Activated T-helper 2 cell treated with anti-CD3 and anti-CD28 coated beads, Interferon-gamma antibody, Interleukin-2, Interleukin-4, amounts not matched to agents 10 μg/mL and 5 μg/mL and 100 μg/mL, durations not matched to agents 14 hours and 24 hours and 36 hours (primary cell): ENCODE measurements at places on chromosomes 16 and 17. TPM values are rescaled to one million over a fixed set of nuclear protein-coding genes. Genes with fewer than 3 reads are reported as not detected.

AXIN2 gene
- total RNA-seq, result 6.8 and 7.4 TPM in 2 replicates

EVPL gene
- total RNA-seq, result 0.02 TPM in 1 of 2 replicates, not detected in the other

MEFV gene
- total RNA-seq, result 0.18 TPM in 1 of 2 replicates, not detected in the other

SSTR5 gene
- not detected in 2 replicates for total RNA-seq

TERB1 gene
- total RNA-seq, result 0.34 TPM in 1 of 2 replicates, not detected in the other

TMEM101 gene
- 29.5 and 29.9 TPM in 2 replicates for total RNA-seq

FTO gene
- 62.1 and 62.7 TPM in 2 replicates for total RNA-seq

KRT20 gene
- total RNA-seq, result not detected in 2 replicates

MAF gene
- 73.6 and 74.2 TPM in 2 replicates for total RNA-seq

DNA sequence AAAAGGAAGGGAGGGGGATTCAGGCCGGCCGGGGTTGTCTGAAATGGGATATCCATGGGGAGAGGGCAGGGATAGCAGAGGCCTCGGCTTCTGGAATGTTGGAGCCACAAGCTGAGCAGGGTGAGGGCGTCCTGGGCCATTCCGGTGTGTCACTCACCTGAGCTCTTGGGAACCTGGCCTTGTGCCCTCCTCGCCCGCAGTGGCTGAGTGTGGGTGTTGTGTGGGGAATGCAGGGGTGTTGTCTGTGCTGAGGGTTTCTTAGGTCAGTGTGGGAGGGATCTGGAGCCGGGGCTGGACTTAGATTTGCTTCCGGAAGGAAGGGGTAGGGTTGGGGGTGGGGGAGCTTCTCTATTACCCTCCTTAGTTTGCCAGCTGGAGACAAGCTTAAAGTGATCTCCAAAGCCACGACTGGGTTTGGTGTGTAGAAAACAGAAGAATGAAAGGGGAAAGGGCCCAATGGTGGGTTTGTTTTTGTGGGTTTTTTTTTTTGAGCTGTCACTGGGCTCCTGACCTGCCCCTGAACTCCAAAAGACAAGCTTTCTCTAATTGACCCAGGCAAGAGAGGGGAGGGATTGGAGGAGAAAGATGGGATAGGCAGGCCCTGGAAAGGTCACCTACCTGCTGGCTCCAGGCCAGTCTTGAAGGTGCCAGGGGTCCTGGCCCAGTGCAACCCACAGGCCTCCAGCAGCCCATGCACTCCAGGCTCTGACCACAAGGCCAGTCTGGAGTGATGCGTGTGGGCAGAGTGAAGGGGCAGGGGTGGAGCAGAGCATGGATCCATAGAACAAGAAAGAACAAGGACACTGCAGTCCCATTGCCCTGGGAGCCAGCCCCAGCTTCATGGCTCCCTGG, at the start of gene SULT1A2:
SULT1A2 (minus strand) TSS at position 211 of the 852 bp plus-strand sequence. CDS start 1,120 bp downstream, outside the sequence.
- H3K27me3 ChIP-seq, result no peaks in the 10 kb centered on the region
- no peaks in the 10 kb centered on the region for H3K4me1 ChIP-seq
- peaks cover 1% of the 10 kb centered on the region for H3K36me3 ChIP-seq
- no peak within 1 kb of the TSS for H3K27ac ChIP-seq
- H3K4me3 ChIP-seq, result no peak within 1 kb of the TSS

GRCh38 chr17:50107790-50108414, 12.8 kb downstream of the PDK2 start:
- H3K27ac ChIP-seq, result no peak overlapping the region
- H3K27me3 ChIP-seq, result no peaks in the 10 kb centered on the region
- no peak for DNase-seq
- H3K4me3 ChIP-seq, result no peak overlapping the region
- no peaks in the 10 kb centered on the region for H3K36me3 ChIP-seq

DNA sequence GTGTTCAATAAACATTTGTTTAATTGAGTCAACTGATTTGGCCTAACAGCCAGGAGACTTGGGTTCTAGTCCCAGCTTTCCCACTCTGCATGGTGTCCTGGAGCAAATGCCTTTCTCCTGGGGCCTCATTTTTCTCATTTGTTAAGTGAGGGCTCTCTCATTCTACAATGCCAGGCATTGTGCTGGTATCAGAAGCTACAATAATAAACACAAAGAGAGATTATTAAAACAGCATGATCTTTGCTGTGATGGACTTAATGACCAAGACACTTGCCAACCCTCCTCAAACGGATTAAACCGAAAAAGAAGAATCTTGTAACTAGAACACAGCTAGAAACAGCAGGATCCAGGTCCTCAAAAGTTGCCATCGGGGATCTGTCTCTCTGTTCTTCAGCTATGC, 4.8 kb upstream of the VAMP2 start:
- peaks cover 29% of the 10 kb centered on the region for H3K4me1 ChIP-seq
- no peaks in the 10 kb centered on the region for H3K27me3 ChIP-seq
- H3K27ac ChIP-seq, result no peak overlapping the region
- no peak overlapping the region for H3K4me3 ChIP-seq
- DNase-seq, result no peak

DNA sequence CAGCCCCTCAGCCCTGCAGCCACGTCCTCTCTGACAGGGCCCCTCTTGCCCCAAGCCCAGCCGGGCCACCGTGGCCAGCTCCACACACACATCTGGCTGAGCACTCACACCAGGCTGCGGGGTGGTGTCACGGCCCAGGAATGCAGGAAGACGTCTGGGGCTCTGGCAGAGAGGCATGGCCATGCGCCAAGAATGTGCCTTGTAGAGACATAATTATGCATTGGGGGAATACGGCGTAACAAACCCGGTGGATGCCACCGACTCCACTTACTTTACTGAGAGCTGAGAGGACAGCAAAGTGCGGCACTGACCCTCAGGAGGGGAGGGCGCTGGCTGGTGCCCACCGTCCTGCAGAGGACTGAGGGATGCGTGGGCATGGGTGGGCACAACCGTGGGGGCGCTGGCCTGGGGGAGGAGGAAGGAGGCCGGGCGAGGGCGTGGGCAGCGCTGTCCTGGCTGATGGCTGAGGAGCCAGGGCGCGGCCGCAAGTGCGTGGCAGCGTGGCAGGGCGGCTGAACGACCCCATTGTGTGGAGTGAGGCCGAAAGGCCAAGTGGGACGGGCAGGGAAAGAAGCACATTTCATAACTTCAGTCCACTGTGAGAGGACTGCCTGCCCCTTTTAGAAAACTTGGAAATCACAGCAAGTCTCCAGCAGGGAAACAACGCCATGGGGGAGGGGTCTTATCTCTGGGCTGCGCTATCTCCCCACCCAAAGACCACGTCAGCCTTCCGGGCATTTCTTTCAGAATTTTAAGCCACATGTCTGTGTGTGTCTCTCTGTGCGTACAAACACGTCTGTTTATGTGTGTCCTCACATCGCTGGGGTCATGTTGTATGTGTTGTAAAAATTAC, 30.6 kb downstream of the METRNL start:
- H3K4me1 ChIP-seq, result no peaks in the 10 kb centered on the region
- no peak overlapping the region for H3K4me3 ChIP-seq
- H3K36me3 ChIP-seq, result no peaks in the 10 kb centered on the region

GRCh38 chr17:57420734-57421717, 164.7 kb downstream of the MSI2 start:
- no peak overlapping the region for H3K27ac ChIP-seq
- DNase-seq, result no peak
- H3K27me3 ChIP-seq, result no peaks in the 10 kb centered on the region
- H3K4me3 ChIP-seq, result no peak overlapping the region
- H3K4me1 ChIP-seq, result peaks cover 36% of the 10 kb centered on the region
- H3K36me3 ChIP-seq, result peaks cover 16% of the 10 kb centered on the region

GRCh38 chr17:51035431-51035830, 85.2 kb downstream of the SPAG9 start:
- H3K27ac ChIP-seq, result no peak overlapping the region
- H3K4me3 ChIP-seq, result no peak overlapping the region
- peaks cover 28% of the 10 kb centered on the region for H3K4me1 ChIP-seq
- H3K27me3 ChIP-seq, result no peaks in the 10 kb centered on the region

DNA sequence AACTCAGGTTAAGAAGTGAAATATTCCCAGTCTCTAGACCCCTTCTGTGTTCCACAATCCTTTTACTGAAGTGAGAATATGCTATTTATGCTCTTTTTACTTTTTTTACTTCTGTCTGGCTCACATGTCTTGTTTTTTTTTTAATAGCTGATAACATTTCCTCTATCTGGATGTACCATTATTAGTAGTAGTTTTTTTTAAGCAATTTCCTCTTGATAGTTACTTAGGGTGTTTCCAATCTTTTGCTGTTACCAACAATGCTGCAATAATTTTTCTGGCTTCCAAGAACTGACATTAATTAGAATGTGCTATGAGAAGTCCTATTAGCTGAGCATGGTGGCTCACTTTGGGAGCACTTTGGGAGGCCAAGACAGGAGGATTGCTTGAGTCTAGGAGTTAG, 32.0 kb downstream of the KSR1 start:
- H3K36me3 ChIP-seq, result peaks cover 31% of the 10 kb centered on the region
- H3K27me3 ChIP-seq, result no peaks in the 10 kb centered on the region
- peaks cover 21% of the 10 kb centered on the region for H3K4me1 ChIP-seq
- H3K4me3 ChIP-seq, result no peak overlapping the region

DNA sequence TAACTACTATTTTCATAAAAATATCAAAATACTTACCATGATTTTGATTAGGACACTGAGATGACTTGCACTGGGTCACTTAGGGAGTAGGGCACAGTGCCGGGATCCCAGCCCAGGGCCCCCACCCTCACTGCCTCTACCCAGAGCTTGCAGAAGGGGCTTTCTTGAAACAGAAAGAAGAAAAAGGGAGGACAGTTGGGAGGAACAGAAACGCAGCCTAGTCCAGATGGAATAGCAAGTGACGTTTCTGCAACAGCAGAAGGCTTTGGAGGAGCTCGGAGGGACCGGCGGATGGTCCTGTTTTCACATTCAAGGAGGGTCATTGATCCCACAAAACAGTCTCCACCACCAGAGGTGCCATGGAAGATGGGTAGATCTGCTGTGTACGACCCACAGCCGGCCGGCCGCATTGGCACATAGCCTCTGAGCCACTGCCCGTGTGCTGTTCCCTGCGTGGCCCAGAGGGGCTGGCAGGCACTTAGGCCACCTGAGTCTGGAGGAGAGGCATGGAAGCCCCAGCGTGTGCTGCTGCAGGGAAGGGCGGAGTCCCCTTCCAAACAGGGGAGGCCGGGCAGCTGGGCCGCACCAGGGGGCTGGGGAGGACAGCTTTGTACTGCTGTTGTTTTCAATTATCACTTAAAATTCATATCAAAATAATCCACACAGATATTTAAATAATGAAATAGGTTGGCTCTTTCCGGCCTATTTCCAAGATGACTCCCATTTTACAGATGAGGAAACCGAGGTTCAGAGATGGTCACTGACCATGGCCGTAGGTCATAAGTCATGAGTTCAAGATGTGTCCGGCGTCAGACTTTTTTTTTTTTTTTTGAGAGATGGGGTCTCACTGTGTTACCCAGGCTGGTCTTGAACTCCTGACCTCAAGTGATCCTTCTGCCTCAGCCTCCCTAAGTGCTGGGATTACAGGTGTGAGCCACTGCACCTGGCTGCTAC, 22.9 kb upstream of the GSG1L start:
- DNase-seq, result no peak
- no peak overlapping the region for H3K4me3 ChIP-seq
- no peaks in the 10 kb centered on the region for H3K36me3 ChIP-seq
- no peak overlapping the region for H3K27ac ChIP-seq
- no peaks in the 10 kb centered on the region for H3K27me3 ChIP-seq
- H3K4me1 ChIP-seq, result no peaks in the 10 kb centered on the region

DNA sequence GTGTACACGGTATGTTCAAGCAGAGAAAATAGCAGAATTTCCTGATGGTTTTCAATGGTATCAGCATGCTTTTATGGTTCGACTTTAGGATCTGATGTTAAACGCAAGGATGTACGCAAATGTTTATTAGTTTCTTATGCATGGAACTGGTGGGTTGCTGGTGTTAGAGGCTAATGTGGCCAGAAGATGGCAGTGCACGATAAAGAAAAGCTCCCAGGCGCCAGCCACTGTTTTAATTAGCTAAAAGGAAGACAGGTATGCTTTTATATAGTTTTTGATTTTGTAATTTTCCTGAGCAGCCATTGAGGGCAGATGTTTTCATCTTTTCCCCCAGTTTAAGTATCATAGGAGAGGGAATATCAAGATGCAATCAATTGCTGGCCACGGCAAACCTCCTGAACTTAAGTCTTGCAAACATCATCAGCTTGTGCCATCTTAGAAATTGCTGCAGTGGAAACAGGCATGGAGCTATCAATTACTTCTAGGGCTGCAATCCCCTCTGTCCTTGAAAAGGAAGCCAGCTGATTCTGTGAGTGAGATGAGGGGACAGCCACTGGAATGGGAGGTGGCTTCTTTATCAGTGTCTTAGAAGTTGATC, 648.5 kb upstream of the RBFOX1 start:
- no peaks in the 10 kb centered on the region for H3K36me3 ChIP-seq
- no peak overlapping the region for H3K4me3 ChIP-seq
- no peak overlapping the region for H3K27ac ChIP-seq
- H3K27me3 ChIP-seq, result no peaks in the 10 kb centered on the region

GRCh38 chr16:57775661-57776469, 26.4 kb downstream of the KIFC3 start:
- no peaks in the 10 kb centered on the region for H3K4me1 ChIP-seq
- DNase-seq, result no peak
- H3K4me3 ChIP-seq, result no peak overlapping the region
- H3K27me3 ChIP-seq, result no peaks in the 10 kb centered on the region
- no peaks in the 10 kb centered on the region for H3K36me3 ChIP-seq

- H3K27me3 ChIP-seq, result peaks cover 37% of the 10 kb centered on the region
- H3K4me1 ChIP-seq, result peaks cover 23% of the 10 kb centered on the region
- DNase-seq, result peak; percentile 13
- H3K36me3 ChIP-seq, result no peaks in the 10 kb centered on the region
These were observed 23.1 kb upstream of the SDK2 start for GRCh38 chr17:73667181-73667959.

DNA sequence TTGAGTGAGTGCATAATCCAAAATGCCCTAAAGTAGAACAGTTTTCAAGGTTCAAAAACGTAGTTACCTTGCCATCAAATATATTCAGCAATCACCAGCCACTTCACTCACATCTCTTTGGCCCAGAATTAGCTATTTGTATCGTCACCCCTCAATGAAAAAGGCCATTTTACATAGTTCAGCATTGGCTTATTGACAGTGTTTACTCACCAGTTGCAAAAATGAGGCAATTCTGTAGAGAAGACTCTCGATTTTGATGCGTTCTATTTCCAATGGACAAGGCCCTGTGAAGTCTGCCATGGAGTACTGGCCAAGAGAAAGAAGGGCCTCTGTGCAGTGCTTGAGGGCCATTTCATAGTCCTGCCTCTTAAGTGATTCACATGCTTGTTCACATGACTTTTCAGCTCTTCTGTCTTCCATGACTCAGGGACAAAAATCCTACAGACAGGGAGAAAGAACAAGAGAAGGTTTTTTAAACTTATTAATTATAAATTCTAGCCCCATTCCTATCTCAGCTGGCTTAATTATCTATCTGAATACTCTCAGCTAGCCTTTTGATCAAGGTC, 26.5 kb downstream of the HELZ start:
- peaks cover 9% of the 10 kb centered on the region for H3K4me1 ChIP-seq
- no peak overlapping the region for H3K4me3 ChIP-seq
- peaks cover 15% of the 10 kb centered on the region for H3K36me3 ChIP-seq
- DNase-seq, result no peak
- H3K27ac ChIP-seq, result no peak overlapping the region
- H3K27me3 ChIP-seq, result no peaks in the 10 kb centered on the region
